ENCODE measurements at places on chromosomes 12 and 14.

DNA sequence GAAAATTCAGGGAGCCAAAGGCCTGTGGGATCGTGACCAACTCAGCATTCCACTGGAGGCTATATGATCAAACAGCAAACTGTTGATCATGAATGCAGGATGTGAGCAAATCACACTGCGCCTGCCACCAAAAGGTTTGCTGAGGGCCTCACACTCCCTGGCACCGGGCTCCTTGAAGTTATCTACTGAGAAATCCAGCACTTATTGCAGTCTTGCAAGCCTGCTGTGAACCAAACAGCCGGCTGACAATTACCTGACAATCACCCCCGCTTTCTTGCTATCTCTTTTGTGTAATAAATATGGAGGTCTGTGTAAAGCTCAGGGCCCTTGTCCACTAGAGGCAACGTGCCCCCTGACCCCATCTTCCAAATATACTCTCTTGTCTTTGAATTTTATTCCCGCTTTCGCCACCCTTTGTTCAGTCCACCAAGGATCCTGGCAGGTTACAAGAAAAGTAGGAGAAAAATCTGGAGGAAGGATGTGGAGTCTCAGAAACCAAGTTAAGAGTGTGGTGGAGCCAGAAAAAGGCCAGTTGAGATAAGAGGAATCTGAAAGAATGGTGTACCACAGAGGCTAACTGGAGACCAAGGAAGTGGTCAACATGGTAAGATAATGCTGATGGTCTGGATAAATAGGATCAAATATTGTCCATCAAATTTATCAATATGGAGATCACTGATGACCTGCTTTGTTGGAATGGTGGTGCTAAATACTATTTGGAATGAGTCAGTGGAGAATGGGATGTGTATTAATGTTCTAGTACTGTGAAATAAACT lies 229.2 kb downstream of the ALX1 start:
- no peak for DNase-seq

GRCh38 chr12:106299202-106299774 lies 3.2 kb upstream of the TCP11L2 start:
- no peak for DNase-seq

DNA sequence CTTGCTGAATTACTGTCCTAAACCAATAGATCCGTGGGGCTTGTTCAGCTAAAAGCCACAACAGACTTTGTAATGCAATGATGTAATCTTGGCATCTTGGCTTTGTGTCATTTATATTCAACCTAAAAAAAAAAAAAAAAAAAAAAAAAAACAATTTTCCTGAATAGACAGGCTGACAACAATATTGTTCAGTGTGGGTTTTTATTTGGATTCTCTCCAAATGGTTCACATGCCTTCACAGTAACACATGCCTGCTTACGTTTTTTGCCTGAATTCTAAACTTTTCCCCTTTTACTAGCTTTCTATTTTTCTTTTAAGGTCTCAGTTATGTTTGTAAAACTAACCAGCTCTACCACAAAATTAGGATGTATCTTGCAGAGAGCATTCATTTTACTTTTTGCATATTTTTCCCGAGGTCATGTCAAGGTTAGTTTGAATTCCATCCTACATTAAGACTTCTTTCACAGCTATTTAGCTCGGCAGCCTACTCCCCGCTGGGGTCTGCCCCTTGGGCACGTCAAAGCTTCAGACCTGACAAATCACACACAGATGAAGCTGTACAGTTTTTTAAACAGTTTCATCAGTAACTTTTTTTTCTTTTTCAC lies 213.7 kb upstream of the NPAS3 start:
- no peak for DNase-seq

GRCh38 chr12:57450057-57450456 lies 5.0 kb upstream of the INHBE start:
- DNase-seq, result no peak

GRCh38 chr12:52496590-52497071 lies 3.6 kb upstream of the KRT6A start:
- DNase-seq, result no peak

DNA sequence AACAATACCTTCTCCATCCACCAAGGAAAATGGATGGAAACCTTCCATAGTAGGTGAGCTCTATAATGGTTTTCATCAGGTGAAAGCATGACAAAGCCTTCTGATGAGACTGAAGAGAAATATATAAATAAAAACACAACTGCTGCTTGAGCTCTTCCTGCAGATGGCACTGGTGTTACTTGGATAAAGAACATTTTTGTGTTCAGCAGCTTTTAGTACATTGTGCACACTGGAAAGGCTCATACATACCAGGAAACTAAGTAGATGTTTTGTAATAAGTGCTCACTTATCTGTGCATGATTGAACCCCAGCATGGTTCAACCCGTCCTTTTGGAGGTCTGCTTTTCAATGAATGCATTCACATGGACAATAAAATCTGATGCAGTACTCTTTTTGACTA lies 357.3 kb upstream of the MIS18BP1 start:
- no peak for DNase-seq

GRCh38 chr14:75831952-75832351 lies 149.8 kb downstream of the TGFB3 start:
- DNase-seq, result no peak

DNA sequence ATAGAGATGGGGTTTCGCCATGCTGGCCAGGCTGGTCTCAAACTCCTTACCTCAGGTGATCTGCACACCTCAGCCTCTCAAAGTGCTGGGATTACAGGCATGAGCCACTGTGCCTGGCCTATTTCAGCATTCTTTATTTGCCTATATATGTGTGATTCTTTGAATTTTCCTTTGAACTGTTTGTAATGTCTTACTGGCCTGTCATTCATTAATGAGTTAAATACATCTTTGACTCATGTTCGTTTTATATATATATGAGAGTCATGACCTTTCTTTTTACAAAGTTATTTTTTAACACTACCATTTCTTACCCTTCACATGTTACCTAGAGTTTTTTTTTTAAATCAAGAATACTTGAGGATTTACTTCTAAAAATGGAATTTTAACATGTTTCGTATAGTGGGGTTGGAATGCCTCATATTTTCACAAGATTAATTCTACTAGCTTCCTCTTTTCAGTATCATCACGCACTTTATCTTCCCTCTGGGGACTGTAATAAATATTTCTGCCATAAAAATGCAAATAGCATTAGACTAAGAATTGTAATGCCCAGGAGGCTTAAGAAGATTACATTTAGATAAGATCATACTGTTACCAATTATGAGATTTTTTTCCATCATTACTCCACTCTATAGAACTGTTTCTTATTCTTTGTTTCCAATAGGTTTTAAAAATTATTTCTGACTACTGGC lies 66.7 kb downstream of the NTN4 start:
- no peak for DNase-seq

GRCh38 chr14:76810953-76811400 lies 1.7 kb downstream of the ANGEL1 start:
- no peak for DNase-seq

DNA sequence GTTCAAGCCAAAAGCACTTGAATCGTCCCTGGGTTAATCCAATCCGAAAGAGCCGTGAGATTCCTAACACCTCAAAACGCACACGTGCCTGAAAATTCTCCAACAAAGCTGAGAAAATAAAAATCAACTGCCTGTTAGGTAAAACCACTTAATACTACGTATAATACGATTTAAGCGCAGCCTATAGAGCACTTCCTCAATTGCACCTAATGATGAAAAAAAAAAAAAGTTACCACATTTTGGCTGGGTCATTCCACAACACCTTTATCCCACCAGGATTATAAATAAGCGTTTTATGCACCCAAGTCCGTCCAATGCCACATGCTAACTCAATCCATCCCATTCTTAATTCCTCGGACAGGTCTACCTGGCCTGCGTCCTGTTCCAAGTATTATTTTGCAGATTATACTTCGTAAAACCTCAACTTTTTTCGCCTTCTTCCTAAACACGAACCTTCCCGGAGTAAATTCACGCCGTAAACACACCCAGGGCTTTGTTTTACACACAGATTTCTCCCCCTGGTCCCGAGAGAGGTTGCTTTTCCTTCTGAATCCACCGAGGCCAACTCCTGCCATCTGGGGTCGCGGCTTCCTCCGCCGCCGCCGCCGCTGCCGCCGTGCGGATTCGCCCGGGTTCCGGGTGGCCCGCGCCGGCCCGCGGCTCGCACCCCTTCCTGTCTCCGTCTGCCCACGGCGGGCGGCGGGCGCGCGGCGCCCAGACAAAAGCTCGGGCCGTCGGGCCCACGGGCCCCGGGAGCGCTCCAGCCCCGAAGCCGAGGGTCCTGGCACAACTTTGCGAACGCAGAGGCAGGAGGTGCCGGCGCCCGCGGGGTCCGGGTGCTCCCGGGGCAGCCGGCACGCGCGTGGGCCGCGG lies 66.2 kb downstream of the RNF34 start:
- no peak for DNase-seq

DNA sequence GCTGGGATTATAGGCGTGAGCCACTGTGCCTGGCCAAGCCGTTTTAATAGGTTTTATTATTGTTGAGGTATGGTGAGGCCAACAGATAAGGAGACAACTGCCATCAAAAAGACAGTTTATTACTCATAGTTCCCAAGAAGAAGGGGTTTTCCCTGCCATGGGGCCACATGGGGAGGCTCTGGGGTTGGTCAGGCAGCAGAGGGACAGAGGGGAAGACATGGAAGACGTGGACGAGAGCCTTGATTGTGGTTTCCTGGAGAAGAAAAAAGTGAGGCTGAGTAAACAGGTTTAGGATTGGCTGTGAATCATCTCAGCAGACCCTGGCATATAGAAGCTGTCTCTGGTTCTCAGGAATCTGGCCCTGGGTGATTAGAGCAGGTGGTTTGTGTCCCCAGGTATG lies 69.9 kb downstream of the FOXN4 start:
- no peak for DNase-seq

DNA sequence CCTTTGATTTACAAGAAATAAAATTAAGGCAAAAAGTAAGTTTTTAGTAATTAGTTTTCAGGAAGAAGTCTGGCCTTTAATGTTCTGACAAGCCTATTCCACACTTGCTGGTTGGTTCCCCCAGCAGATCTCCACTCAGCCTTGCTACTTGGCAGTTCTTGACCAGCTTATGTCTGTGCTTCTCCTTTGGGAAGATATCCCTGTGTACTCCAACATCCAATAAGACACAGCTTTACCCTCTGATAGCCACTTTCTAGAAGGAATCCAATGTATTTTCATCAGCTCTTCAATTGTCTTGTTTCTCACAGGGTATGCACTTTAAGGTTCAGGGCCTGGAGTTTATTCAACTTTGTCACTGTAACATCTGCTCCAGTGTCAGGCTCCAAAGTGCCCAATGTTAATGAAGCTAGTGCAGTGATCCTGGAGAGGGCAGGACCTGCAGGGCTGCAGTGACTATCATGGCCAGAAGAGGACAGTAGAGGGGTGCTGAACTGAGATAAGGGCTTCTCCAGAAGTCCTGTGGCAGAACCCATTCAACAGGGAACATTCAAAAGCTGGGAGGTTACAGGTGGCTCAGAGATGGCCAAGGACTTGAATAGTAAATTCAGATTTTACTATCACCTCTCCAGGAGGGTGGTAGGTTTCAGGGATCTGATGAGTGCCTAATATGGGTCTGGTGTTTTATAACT lies 22.9 kb downstream of the JKAMP start:
- peak; percentile 21 for DNase-seq

DNA sequence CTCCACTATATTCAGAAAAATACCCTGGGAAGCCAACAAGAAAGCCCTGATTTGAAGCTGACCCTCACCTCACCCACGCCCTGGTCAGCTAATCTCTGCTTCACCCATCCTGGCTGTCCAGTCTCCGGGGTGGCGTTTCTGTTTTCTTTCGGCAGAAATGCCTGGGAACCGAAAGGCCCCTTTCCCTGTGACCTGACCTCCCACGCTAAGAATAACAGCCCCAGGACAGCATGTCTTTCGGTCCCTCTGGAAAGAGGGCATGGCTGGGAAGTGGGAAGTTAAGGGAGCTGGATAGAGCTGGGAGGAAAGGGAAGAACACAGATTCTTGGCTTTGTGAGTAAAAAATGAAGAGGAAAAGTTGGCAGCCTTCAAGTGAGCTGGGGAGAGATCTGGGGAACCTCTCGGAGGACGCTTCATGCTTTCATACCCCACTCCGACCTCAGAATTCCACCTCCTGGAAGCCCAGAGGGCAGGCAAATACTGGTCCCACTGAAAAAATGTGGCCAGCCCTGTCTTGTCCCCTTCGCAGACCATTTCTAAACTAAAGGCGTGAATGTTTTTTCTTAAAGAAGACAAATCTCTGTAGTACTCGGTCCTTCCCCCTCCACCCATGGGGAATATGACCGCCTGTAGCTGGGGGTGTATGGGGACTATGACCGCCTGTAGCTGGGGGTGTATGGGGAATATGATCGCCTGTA lies 163.0 kb upstream of the FKBP4 start:
- no peak for DNase-seq

DNA sequence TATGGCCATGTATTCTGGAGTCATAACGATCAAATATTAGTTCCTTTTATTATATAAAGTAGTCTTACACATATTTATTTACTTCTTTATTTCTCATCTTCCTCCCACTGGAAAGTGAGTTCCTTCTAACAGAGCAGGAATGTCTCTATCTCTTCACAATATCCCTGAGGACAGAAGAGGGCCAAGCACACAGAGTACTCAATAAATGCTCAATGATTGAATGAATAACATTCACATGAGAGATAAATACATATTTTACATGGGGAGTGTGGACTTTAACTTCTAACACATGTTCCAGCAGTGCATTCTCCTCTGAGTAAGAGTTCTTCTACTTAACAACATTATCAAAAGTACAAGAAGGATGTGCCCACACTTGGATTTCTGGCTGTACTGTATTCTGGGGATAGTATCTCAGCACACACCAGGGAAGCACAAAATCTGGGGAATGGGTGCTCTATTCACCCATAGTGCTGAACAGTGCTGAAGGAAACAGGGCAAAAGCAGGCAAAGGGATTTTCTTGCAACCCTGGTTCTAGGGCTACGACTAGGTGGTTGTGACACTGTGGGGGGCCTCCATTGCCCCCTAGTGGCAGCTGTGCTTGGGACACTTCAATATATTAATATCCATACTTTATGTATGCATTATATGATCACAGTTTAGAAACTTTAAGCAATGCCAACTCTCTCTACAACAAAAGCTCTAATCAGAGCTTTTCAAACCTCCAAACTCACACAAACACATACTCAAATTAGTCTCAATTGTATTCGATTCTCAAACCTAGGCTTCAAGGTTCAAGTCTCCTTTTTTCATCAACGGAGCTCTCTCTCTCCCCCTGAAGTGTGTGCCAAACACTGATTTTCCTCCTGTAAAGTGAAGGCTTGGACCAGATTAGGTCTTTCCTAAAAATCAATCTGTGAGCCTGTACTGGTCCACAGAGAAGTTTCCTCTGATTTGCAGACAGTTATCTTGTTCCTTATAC lies 115.5 kb downstream of the SLC2A13 start:
- no peak for DNase-seq

DNA sequence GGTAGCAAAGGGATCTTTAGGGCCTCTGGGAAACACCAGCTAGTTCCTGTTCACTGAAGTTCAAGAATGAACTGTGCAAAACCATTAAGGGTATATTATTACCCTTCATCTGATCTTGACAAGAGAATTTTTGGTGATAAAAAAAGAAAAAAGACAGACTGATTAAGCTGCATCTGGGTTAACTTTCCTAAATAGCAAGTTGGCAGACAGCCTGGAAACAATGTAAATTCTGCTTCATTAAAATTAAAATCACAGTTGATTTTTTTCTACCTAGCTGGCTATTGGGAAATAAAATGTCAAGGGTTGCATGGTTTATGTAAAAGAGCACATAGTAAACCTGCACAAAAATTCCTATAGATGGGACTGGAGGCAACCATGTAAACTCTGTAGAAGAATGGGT lies 126.6 kb upstream of the PRKD1 start:
- DNase-seq, result no peak

- no peak for DNase-seq
These were observed 71.2 kb downstream of the BORCS5 start for GRCh38 chr12:12428047-12428446.
